Articular chondrocyte of knee joint (primary cell): ENCODE measurements at places on chromosomes 1 and 21. TPM values are rescaled to one million over a fixed set of nuclear protein-coding genes. Genes with fewer than 3 reads are reported as not detected.

Gene ARPC5
- 234 and 271 TPM in 2 replicates for total RNA-seq

Gene TMEM269
- 0.11 TPM in 1 of 2 replicates, not detected in the other for total RNA-seq

Gene TRMT13
- total RNA-seq = 18.2 and 21.5 TPM in 2 replicates

Gene LCE2C
- not detected in 2 replicates for total RNA-seq

Gene ST6GALNAC5
- total RNA-seq = 0.11 and 1.0 TPM in 2 replicates

Gene LCE1E
- not detected in 2 replicates for total RNA-seq

Gene C1orf87
- total RNA-seq = 0.11 TPM in 1 of 2 replicates, not detected in the other
